ENCODE measurements at places on chromosomes 3 and 15. TPM values are rescaled to one million over a fixed set of nuclear protein-coding genes. Genes with fewer than 3 reads are reported as not detected.

The TMEM207 gene
- total RNA-seq, result not detected

The TSEN2 gene
- total RNA-seq, result 13.3 TPM

The MYH15 gene
- under 0.01 TPM for total RNA-seq

The CPN2 gene
- not detected for total RNA-seq

The FOXB1 gene
- total RNA-seq, result not detected

The CCRL2 gene
- total RNA-seq, result not detected

The IQCH gene
- total RNA-seq, result 2.7 TPM

The CCPG1 gene
- total RNA-seq, result 77.4 TPM

The ITIH1 gene
- not detected for total RNA-seq

The ACKR4 gene
- total RNA-seq, result not detected

The CELSR3 gene
- total RNA-seq, result 3.4 TPM

The IQCF5 gene
- not detected for total RNA-seq

The SNTN gene
- total RNA-seq, result not detected

The TUSC7 gene
- not detected for total RNA-seq

The TEX55 gene
- not detected for total RNA-seq

The GNAT1 gene
- total RNA-seq, result not detected

The OCA2 gene
- total RNA-seq, result 0.72 TPM

The VPS8 gene
- total RNA-seq, result 45.2 TPM

The IL5RA gene
- not detected for total RNA-seq

The TRIM42 gene
- not detected for total RNA-seq

The DPPA2 gene
- not detected for total RNA-seq

The CLRN1 gene
- not detected for total RNA-seq

The WNT7A gene
- total RNA-seq, result 8.1 TPM

The MORC1 gene
- not detected for total RNA-seq

The LOXL1 gene
- 36.6 TPM for total RNA-seq

The GPR15 gene
- not detected for total RNA-seq

Data from tracheal epithelial cell (primary cell).